Fibroblast of upper back skin (primary cell): ENCODE measurements at places on chromosomes 5 and 9.

- DNase-seq: no peak
These were observed 207.1 kb upstream of the MEF2C start for GRCh38 chr5:89090037-89090436.

DNA sequence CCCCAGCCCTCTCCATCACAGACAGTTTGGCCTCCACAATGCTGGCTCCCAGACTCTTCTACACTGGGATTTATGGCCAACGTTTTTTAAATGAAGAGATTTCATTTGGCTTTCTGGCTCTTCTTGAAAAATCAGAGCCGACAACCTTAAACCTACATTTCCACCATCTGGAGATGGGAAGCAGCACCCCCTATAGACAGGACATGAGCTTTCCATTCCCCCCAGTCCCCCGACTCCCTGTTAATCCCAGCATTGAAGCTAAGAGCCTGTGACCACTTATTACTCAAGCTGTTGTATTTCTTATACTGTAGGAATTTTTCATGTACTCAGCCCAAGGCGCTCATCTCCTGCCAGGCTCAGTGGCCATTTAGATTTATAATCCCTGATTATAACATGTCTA, 34.0 kb upstream of the AFAP1L1 start:
- DNase-seq: no peak

- no peak for DNase-seq
These were observed 29.8 kb downstream of the PCDHAC2 start for GRCh38 chr5:140996060-140996459.

DNA sequence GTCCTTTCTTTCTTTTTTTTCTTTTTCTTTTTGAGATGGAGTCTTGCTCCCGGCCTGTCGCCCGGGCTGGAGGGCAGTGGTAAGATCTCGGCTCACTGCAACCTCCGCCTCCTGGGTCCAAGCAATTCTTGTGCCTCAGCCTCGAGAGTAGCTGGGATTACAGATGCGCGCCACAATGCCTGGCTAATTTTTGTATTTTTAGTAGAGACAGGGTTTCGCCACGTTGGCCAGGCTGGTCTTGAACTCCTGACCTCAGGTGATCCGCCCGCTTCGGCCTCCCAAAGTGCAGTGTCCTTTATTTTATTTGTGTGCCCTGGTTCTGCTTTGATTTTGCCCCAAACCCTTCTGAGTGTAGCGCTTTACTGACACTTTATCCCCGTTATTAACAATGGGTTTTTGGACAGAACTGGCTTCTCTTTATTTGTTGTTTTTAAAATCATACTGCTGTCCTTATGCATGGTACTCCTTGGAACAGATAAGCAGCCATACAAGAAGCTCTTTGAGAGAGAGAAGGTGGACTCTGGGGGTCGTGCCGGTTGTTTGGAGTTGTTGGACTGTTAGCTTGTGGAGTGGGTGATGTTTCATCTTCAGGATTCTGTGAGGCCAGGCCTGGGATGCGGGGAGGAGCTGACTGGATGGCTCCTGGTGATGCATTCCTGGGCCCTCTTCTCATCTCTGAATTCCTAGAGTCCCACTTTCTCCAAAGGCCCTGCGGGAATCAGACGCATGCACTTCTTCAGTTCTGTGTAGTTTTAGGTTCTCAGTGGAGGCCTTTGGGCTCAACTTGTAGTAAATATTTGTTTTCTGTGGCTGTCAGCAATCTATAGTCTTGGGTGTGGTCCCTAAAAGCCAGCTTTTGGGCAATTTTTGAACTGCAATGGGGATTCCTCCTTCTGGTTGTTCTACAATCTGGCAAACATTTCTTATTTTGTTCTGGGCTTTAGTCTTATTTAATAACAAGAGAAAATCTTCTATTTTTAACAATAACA, 47.8 kb downstream of the PTTG1 start:
- DNase-seq: no peak

- no peak for DNase-seq
These were observed 97.3 kb downstream of the PRRT1B start for GRCh38 chr9:131642496-131643083.

DNA sequence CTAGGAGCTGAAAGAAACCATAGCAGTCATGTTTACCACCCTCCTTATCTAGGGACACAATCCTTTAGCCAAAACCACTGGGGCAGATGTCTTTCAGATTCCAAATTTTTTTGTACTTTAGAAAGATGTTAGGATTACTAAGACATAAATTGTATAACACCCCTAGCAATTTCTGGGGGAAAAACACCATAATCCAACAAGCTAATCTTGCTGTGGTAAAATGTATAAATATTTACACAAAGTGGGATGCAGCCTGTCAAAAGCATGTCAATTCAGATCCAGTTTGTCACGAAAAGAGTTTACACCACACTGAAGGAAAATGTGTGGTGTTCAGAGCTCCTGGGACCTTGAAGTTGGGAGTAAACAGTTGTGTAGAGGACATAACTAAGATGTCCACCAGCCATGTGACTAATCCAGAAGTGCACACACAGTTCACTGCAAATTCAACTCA, 274.3 kb downstream of the ADAMTSL1 start:
- DNase-seq: no peak

- peak; percentile 47 for DNase-seq
These were observed 557.9 kb upstream of the GRAMD2B start for GRCh38 chr5:125865166-125865815.

GRCh38 chr9:95461448-95462248, 55.1 kb downstream of the PTCH1 start:
- DNase-seq: no peak
